CD8-positive, alpha-beta memory T cell (primary cell): ENCODE measurements at places on chromosomes 11 and 22. TPM values are rescaled to one million over a fixed set of nuclear protein-coding genes. Genes with fewer than 3 reads are reported as not detected.
A peak's percentile ranks its signal among the peaks of the same experiment; 100 is the strongest.

BIK gene
- 4.1 TPM for total RNA-seq

- no peak for DNase-seq
Measured at GRCh38 chr11:565921-566509, 5.2 kb downstream of the RASSF7 start.

DNAJB13 gene
- 0.31 TPM for total RNA-seq

MYEOV gene
- 0.89 TPM for total RNA-seq

DNA sequence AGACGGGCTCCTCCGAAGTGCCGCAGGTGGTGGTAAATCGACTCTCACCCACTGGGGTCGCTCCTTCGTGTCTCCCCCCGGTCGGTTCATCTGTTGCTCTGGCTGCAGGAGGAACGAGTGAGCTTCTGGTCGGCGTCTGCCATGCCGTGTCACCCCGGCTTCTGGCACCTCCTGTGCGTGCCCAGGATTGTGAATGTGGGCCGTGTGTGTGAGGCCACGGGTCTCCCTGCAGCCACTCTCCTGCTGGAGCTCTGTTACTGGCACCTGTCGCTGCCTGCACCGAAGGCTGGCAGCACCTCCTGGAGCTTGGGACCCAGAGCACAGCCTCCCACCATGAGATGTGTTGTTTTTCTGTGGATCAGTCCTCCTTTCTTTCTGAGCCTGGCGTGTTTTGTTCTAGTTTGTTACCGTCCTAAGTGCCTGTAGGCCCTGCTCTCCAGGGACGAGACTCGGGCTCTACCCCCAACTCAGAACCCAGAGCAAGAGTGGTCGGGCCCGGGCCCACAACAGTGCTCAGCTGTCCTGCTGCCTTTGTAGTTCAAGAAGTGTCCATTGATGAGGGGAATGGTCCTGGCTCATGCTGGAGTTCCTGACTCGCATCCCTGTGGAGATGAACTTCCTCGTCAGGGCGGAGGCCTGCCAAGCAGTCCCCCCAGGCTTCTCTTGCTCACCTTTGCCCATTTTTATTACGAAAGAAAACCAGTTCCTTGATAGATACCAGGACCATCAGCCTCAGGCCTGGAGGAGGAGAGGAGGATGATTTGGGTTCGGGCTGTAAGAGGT lies 66.6 kb downstream of the MED15 start:
- DNase-seq, result peak; percentile 41

DNA sequence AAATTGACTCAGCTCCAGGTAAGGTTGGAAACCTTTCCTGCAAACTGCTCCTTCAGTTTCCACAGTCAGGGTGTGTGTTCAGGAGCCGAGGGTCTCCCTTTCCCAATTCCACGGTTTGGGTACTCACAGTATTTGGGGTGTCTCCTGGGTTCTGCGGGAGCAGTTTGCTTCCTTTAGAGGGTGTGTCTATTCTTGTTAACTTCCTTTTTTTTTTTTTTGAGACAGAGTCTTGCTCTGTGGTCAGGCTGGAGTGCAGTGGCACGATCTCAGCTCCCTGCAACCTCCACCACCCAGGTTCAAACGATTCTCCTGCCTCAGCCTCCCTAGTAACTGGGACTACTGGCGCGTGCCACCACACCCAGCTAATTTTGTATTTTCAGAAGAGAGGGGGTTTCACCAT lies 251.4 kb downstream of the LUZP2 start:
- no peak for DNase-seq

CD3G gene
- total RNA-seq, result 170 TPM

DNA sequence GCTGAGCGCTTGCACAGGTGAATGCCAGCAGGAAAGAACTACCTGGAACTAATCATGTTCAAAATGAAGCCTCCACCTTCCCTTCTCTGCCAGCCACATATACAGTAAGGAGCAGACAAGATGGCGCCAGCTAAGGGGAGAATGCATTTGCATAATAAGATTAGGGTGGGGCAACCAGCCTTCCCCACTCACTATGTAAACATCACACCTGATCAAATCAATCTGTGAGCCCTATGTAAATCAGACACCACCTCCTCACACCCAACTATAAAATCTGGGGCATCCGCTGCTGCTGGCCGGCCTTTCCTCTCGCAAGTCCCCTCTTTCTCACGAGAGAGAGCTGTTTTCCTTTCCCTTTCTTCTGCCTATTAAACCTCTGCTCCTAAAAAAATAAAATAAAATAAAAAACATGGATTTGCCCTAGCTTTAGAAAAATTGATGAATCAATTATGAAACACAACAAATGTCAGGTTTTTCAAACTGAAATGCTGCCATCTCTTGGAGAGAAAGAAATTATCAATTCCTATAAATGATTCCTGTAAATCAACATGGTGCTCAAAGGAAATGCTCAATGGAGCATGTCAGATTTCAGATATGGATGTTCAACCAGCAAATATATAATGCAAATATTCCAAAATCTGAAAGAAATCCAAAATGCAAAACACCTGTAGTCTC lies 108.9 kb downstream of the SGSM3 start:
- DNase-seq, result no peak

CHRNA10 gene
- 1.6 TPM for total RNA-seq

GSTT2B gene
- total RNA-seq, result not detected

CABP4 gene
- total RNA-seq, result 0.33 TPM

- no peak for DNase-seq
Measured at GRCh38 chr11:75151346-75152047, 590 bp downstream of the SLCO2B1 start.

SYT13 gene
- total RNA-seq, result not detected

DNA sequence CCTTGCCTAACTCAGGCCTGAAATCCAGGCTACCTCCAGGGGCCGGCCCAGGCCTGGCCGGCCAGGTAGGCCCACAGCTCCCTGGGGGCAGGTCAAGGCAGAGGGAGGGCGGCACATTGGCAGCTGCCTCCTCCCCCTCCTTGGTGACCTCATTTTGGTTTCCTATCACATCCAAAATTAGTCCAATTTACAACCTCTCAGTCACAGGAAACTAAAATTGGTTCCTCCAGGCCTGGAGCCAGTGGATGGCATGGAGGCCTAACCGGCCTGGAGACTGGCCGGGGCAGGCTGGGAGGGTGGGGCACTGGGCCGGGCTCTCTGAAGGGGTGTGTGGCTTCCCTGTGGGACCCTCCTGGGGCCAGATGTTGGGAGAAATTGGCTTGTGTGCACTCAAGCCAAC lies 35.9 kb downstream of the LRRC10B start:
- DNase-seq, result no peak

DNA sequence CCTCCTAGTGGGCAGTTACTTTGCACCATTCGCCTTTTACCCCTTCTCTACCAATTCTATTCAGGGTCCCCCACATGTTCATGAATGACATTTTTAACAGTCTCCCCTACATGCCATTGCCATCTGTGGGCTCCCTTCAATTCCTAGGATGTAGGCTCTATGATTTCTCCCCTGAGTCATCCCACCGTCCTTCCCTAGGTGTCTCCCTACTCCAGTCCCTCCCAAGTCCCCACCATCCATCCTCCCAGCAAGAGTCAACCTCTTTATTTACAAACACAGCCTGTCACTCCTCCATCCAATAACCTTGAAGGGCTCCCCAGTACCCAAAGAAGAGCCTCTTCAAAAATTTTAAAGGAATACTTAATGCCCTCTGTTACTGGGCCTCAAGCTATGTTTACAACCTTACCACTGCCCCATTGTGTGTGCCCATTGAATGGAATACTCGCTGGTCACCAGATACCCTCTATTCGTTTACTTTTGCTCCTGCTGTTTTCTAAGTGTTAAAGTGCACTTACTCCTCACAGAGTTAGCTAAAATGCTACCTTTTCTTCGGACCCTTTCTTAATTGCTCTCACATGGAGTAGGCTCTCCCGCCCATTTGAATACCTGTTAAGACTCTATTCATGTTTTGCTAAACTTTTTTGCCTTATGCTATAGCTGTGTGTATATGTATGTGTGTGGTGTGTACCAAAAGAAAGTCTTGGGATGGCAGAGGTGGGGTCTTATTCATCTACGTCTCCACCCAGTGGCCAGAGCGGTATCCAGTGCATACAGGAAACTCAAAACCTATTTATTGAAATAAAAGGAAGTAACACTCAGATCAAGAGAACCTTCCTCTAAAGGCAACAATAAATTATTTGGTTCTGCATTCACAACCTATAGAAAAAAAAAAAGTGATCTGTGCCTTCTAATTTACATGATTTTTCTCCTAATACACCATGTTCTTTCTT lies 235.8 kb upstream of the CCDC90B start:
- no peak for DNase-seq

DNA sequence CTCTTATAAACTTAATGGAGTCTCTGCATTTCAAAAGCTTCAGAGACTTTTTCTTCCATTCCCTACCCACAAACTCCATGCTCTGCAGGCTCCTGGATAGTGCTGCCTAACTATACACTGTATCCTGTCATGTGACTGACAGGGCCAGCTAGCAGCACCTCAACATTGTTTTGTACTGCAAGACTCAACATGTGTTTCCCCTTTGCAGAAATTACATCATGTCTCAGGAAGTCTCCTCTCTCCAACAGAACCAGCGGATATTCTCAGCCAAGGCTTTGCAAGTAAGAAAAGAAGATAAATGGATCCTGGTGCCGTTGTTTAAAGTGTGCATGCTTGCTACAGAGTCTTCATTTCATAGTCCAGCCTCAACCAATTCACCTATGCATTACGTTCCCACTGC lies 164.0 kb upstream of the UBASH3B start:
- DNase-seq, result no peak

GRCh38 chr11:120774591-120775386 lies 249.1 kb upstream of the TBCEL start:
- no peak for DNase-seq

- no peak for DNase-seq
Measured at GRCh38 chr11:121839781-121840180, 276.2 kb downstream of the BLID start.

GRCh38 chr11:70307176-70307575 lies 36.7 kb downstream of the PPFIA1 start:
- DNase-seq, result no peak

DNA sequence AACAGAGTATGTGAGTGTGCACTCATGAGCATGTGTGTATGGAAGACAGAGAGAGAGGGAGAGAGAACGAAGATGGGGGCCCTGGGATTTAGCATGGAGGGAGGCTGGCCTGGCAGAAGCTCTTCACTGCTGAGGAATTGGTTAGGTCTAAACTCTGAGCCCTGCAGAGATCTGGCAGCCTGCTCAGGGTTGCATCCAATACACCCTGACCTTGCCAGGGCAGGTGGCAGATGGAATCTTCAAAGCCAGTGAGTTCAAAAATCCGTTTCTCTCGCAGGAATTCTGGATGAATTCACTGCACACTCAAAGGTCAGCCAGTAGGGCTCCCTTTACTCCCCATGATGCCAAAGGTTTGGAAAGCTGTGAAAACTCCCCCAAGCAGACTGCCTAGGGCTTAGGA lies 61.4 kb upstream of the OLFML1 start:
- no peak for DNase-seq

HDHD5 gene
- total RNA-seq, result 40.0 TPM

SLN gene
- not detected for total RNA-seq

OR52I2 gene
- total RNA-seq, result not detected

SMIM35 gene
- 0.63 TPM for total RNA-seq

- no peak for DNase-seq
Measured at GRCh38 chr22:33908171-33909074, 11.9 kb downstream of the LARGE1 start.

TMX2 gene
- 131 TPM for total RNA-seq
